Ecto neural progenitor cell (in vitro differentiated cells): ENCODE measurements at places on chromosomes 16 and 17.
A peak's percentile ranks its signal among the peaks of the same experiment; 100 is the strongest.

DNA sequence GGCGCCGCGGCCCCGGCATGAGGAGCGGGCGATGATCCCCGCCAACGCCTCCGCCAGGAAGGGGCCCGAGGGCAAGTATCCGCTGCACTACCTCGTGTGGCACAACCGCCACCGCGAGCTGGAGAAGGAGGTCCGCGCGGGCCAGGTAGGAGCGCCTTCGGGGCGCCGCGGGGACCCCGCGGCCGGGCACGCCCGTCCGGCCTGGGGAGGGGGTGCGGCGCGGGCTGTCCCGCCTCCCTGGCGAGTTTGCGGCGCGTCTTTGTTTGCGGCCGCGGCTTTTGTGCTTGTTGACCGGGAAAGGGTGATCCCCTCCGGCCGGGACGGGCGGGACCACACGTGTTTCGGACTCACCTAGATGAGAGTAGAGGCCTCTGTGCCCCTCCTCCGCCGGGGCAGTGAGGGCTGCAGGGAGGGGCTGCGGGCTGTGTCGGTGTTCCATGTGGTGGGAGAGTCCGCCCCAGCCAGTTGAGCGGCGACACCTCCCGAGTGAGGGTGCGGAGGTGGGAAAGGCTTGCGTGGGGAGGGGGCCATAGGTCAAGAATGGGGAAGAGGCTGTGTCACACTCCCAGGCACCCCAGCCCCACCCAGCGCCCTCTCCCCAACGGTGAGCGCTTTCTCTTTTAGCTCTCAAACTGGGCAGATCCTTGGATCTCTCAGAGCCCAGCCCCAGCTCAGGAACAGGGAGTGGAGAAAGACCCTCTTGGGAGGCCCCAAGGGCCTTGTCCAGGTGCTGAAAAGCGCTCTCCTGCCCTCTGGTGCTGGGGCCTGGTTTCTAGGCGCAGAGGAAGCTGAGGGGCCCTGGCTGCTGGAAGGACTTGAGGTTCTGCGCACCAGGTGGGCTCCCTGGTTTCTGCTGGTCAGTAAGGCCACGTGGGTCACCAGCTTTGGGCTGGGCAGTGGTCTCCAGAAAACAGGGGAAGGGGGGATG is 923 bp downstream of the ANKRD13B start:
- peak; percentile 82 for DNase-seq

GRCh38 chr16:53872248-53873221 is 168.6 kb downstream of the FTO start:
- DNase-seq: no peak

GRCh38 chr17:49667854-49668253 is 10.0 kb downstream of the SPOP start:
- DNase-seq: no peak

DNA sequence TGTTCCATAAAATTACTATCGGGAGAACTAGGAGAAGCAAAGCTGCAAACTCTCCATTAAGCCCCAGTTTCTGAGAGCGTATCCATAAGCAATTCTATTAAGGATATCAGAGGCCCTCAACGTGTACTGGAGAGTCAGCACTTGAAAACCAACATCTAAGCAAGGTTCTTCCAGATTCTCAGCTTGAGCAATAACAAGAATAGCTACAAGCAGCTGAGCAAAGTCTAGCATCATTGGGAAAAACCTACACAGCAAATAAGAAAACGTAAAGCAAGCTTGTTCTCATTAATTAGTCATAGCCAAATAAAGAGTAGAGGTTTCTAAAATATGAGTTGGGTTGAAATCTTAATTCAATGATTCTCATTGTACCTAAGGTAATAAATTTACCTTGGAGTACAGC is 26.9 kb upstream of the COX10 start:
- no peak for DNase-seq

- peak; percentile 81 for DNase-seq
Measured at GRCh38 chr17:17782523-17783115, 54.2 kb downstream of the SREBF1 start.

- no peak for DNase-seq
Measured at GRCh38 chr16:2987833-2988232, 7.6 kb upstream of the PKMYT1 start.

DNA sequence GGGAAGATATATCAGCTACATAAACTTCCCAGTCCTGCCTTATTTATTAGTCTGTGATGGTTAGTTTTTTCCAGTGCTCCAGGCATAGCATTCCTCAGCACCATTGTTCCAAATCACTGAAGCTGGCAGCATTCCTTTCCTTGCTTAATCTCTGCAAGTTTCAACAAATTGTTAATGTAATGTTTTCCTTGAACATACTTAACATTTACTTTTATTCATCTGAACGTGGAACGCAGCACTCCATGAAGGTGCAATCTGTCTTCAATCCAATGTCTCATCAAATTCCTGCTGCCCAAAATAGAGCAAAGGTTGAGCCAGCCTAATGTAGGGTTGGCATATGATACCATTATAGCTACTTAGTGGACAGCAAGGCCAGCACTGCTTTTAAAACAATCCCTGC is 441.1 kb upstream of the RBFOX1 start:
- DNase-seq: no peak

GRCh38 chr16:85683363-85683762 is 5.4 kb downstream of the GINS2 start:
- DNase-seq: no peak

DNA sequence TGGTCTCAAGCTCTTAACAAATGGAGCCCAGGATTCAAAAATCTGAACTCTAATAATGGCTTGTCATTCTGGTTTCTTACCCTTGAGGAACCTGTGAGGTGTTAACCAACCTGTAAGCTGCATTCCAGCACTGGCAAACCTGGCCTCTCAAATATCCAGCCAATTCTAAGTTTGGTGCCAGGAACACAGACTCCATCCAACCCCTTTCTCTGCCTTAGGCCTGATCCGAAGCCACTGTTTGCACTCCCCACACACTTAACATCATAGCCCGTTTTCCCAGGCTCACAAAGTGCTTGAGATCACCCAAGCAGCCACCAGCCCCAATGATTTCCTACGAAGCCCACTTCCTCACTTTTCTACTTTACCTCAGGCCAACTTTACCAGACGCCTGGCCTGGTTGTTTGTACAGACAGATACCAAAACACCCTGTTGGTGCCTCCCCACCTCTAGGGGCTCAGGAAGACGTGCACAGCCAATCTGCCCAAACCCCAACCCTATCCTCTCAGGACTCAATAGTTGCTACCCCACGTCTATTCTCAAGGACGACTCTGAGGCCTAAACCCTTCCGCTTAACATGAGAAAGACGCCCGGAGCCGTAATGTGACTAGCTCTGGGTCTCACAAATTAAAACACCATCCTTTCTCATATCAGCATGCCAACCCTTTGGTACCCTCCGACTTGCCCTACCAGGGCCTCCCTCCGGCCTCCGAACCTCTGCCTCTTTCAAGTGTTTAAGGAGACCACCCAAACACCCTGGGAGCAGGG is 3.2 kb upstream of the PER1 start:
- no peak for DNase-seq

- DNase-seq: no peak
Measured at GRCh38 chr17:65742403-65743307, 181.2 kb upstream of the AXIN2 start.

- no peak for DNase-seq
Measured at GRCh38 chr17:66240013-66240412, 10.8 kb upstream of the APOH start.

DNA sequence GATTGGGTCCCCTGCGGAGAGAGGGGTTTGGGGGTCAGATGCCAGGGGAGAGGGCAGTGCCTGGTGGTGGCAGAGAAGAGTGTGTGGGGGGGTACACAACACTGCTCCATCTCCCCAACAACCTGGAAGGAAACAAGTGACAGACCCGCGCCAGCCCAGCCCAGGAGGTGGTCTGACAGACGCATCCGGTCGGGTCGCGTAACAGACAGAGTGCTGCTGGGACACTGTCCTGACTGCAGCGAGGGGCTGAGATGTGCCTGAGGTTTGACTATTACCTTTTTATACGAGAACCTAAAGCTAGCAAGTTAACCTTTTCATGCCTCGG is 16.2 kb downstream of the UNC13D start:
- DNase-seq: no peak

- no peak for DNase-seq
Measured at GRCh38 chr16:16828913-16829398, 450.0 kb downstream of the NPIPA7 start.

DNA sequence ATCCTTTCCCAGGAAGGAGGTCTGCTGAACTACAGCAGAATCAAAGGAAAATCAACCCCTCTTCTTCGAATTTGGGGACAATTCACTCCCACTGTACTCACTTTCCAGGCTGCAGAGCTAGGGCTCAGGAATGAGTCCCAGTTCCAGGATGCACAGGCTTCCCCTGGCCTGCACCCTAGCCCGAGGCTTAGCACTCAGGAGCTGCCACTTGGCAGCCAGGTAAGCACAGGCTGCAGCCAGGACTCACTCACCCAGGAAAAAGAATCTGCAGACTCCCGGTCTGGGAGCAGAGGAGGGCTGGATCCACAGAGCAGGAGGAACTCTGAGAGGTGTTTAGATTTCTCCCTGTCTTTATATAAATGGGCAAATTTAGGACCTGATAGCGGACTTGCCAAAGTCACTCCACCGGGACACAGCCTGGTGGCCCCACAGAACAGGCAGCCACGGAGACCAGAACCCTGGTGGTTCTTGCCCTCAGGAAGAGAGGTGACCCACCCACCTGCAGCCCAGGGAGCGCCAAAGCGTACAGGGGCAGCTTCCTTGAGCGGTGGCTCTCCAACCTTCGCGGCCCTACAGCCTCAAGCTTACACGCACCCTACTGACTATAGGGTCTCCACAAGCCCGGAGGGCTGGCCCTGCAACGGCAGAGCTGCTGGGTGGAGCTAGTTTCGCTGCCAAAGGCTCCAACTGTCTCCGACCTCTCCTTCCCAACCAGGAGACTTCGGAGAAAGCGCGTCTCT is 4.8 kb downstream of the CBLN1 start:
- DNase-seq: no peak

GRCh38 chr16:67411339-67411738 is 4.9 kb downstream of the ZDHHC1 start:
- no peak for DNase-seq

DNA sequence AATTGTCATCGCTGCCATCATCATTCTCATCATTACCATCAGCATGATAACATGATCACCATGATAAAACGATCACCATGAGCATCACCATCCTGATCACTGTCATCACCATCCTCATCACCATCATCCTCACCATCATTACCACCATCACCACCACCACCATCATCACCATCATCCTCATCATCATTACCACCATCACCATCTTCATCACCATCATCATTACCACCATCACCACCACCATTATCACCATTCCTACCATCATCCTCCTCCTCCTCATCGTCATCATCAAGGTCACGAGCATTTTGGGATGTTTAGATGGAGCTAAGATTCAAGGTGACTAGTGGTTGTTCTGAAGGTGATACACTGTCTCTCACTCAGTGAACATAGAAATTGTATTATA is 221.0 kb downstream of the FOXL1 start:
- no peak for DNase-seq

GRCh38 chr16:30609002-30609925 is 925 bp downstream of the ZNF689 start:
- DNase-seq: no peak

- no peak for DNase-seq
Measured at GRCh38 chr17:41417576-41418015, 6.8 kb downstream of the KRT37 start.

DNA sequence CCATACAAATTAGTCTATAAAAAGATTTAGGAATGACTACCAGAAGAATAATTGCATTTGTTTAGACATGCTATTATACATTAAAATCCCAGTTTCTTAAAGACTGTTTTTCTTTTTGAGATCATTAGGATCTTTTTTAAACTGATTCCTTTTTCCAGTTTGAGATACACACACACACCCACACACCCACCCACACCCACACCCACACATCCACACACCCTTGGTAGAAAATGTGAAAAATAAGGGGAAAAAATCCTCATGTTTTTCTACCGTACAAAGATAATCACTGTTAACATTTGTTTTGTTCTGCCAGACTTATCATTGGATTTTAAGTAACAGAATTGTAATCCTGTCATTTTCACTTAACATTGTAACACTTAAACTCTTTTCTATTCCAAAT is 27.1 kb upstream of the ABCC11 start:
- DNase-seq: no peak

GRCh38 chr16:82067042-82067803 is 32.2 kb downstream of the HSD17B2 start:
- DNase-seq: no peak

DNA sequence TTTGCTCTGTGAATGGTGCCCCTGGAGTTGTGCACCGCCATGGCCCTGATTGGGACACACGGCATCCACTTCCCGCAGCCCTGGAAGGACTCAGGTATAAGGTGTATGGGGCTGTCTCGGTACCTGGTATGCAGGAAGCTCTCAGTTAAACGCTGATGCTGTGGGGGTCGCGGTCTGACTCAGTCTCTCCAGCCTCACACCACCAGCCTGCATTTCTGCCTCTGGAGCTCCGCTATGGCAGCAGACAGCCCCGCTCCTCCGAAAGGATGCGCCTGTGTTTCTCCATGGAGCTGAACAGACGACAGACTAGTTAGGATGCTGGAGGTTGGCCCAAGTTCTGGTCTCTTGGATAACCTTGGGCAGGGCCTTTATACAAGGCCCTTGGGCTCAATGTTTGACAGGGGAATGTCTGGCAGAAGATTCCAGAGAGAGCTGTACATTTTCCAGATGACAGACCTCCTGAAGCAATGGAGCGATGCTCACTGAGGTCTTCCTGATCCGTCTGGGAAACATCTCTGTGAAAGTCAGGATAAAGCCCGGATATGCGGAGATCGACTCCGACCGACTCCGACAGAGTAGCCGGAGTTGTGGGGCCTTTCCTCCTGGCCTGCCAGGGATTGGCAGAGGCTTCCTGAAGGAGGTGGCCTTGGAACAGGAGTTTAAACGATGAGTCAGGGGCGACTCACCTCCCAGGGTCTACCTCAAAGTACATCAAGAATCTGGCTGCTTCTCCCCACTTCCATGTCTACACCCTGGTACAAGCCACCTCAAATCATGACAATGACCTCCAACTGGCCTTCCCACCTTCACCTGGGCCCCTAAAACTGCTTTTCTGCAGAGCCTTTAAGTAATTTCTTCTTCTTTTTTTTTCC is 21.9 kb upstream of the BCAR1 start:
- no peak for DNase-seq

DNA sequence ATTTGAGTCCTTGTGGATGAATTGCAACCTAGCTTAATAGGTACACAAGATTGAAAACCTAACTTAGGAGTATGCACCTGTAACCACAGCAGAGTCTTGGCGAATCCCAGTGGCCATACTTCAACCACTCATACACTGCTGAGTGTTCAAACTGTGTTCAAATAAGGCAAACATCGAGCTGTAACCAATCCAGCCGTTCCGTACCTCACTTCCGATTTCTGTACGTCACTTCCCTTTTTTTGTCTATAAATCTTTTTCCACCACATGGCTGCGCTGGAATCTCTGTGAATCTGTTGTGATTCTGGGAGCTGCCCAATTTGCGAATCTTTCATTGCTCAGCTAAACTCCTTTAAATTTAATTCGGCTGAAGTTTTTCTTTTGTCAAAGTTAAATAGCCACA is 190.6 kb downstream of the MAF start:
- DNase-seq: no peak

GRCh38 chr17:78357672-78358537 is 2.0 kb downstream of the SOCS3 start:
- no peak for DNase-seq
